Effector CD8-positive, alpha-beta T cell (primary cell): ENCODE measurements at places on chromosomes 2 and 18.

DNA sequence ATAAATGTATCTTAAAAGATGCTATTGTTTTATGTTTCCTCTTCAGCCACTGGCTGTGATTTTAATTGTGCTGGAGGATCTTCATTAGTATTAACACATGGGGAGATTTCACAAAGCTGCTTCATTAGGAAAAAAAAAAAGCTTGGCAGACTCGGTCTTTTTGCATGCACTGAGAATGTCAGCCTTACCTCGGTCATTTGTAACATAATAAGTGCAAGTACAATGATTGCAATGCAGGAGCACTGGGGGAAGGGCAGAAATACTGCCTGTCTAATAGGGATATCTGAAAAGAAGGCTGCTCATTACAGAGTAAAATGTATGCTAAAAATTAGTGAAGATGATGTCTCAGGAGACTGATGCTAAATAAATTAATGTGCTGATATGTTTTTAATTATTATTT is 1.3 kb upstream of the BAZ2B start:
- DNase-seq: no peak

- DNase-seq: no peak
These were observed 25.7 kb upstream of the LPIN1 start for GRCh38 chr2:11720752-11721151.

- DNase-seq: no peak
These were observed 624.7 kb downstream of the TDRD15 start for GRCh38 chr2:21748501-21748900.

DNA sequence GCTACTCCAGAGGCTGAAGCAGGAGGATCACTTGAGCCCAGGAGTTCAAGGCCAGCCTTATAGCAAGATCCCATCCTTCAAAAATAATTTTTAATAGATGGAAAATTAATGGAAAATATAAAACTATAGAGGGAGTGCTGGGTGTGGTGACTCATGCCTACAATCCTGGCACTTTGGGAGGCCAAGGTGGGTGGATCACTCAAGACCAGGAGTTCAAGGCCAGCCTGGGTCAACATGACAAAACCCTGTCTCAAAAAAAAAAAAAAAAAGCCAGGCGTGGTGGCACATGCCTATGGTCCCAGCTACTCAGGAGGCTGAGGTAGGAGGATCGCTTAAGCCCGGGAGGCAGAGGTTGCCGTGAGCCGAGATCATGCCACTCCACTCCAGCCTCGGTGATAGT is 48.0 kb downstream of the AP1S3 start:
- DNase-seq: no peak

- DNase-seq: peak; percentile 73
These were observed at the start of gene AGFG1 for GRCh38 chr2:227471924-227472264. TSS of gene AGFG1 (plus strand) at chr2:227472156. CDS start at chr2:227472422, 266 bp downstream.

DNA sequence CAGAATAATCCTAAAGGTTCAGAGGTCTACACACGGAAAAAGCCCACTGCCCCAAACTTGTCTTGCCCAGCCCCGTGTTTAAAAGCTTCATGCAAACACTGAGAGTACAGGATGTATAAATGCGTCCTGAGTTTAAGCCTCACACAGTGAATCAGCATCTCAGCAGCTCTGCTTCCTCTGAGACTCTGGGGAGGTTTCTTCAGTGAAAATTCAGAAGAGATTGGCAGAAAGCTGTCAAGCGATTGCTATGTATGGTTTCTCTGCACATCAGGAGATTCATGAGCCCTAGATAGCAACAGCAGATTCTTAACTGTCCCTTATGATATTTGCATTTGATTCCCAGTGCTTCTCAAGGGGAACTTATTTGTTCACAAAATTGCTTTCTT is 27.1 kb downstream of the CRACDL start:
- no peak for DNase-seq

- DNase-seq: no peak
These were observed 238.7 kb downstream of the VAPA start for GRCh38 chr18:10152475-10152874.
